ENCODE measurements at places on chromosomes 5 and 9.

DNA sequence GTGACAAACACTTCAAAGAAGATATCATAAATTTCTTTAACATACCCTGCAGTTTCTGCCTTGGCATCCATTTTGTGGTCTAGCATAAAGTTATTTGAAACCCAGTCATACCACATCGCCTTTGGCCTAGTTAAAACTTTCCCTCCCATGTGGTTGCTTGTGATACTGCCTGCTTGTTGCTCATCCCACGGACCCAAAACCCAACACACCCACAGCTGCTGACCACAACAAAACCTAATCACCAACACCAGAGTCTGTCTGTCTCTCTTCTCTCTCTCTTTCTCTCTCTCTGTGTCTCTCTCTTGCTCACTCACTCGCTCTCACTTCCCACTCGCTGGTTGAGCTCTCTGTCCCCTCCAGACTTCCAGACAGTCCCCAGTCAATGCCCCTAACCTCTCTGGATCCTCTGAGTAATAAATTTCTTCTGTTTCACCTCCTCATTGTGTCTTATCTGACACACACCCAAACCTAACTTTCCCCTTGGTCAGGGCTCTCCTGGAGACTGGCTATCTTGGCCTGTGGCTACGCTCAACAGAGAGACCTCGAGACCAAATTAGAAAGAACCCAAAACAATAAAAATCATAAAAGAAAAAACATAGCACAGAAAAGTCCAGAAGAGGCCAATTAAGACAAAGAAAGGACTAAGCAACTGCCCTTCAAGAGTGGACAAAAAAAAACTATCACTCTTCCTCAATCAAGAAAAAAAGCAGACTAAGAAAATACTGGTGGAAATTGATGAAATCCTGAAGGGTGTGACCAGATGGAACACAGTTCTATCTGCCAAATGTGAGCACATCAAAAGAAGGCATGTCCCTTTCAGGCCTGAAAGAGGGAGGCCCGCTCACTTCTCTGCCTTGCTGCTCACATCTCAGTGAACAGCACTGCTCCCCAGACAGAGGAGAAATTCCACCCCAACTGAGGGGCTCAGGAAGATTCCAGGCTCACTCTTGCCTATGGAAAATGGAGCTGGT is 41.5 kb downstream of the TTLL11 start:
- DNase-seq, result peak; percentile 80

- no peak for DNase-seq
These were observed 355.1 kb upstream of the TUSC1 start for GRCh38 chr9:26033336-26033735.

GRCh38 chr9:79145442-79145841 is 426.3 kb upstream of the TLE4 start:
- DNase-seq, result no peak

DNA sequence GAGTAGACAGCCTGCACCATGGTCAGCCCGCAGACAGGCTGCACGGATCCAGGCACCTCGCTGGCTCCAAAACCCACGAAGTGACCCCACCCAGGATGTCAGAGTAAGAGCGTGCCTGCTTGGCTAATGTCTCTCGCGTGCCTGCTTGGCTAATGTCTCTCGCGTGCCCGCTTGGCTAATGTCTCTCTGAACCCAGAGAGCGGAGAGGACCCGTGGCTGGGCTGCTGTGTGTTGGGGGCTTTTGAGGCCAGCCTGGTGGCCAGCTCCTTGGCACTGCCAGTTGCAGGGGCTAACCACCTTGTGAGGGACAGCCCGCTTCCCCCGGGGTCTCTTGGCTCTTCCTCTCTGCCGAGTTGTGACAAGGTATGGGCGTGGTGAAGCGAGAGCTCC is 8.9 kb upstream of the RXRA start:
- peak; percentile 49 for DNase-seq

GRCh38 chr5:81180780-81181460 is 52.2 kb upstream of the CKMT2 start:
- no peak for DNase-seq

- DNase-seq, result no peak
These were observed 189.7 kb upstream of the GDNF start for GRCh38 chr5:38029397-38030065.

DNA sequence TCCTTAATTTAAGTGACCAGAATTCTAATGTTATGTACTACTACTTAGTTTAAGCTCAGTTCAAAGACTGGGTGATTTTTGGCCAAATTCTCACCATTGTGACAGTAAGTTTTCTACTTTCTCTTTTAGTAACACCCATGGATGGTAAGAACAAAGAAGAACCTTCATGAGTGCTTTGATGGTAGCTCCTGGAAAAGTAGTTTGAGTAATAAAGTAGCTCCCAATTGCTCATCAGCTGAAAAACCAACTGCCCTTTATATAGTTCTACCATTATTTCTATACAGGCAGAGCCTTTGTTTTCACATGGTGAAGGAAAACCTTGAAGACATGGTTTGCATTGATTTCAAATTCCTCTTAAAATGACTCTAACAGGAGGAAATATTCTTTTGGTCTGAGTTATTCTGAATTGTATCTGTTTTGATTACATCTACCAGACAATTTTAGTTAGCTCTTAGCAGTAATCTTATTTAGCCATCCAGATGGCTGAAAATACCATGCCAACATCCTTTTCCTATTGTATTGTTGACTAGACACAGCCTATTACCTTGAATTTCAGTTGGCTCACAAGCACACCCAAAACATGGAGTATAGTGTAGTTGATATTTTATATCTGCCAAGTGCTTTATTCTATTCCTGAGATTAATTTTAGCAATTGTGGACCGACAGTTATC is 23.7 kb upstream of the STARD4 start:
- no peak for DNase-seq

Data from erythroblast (primary cell).